Activated CD4-positive, alpha-beta memory T cell treated with anti-CD3 and anti-CD28 coated beads, Interleukin-2, amount 10 ng/mL, durations not matched to agents 7 days and 5 days (primary cell): ENCODE measurements at places on chromosomes 1 and 21. TPM values are rescaled to one million over a fixed set of nuclear protein-coding genes. Genes with fewer than 3 reads are reported as not detected.
A peak's percentile ranks its signal among the peaks of the same experiment; 100 is the strongest.

GRCh38 chr1:168621356-168621755 lies 45.0 kb downstream of the XCL1 start:
- DNase-seq = no peak

DNA sequence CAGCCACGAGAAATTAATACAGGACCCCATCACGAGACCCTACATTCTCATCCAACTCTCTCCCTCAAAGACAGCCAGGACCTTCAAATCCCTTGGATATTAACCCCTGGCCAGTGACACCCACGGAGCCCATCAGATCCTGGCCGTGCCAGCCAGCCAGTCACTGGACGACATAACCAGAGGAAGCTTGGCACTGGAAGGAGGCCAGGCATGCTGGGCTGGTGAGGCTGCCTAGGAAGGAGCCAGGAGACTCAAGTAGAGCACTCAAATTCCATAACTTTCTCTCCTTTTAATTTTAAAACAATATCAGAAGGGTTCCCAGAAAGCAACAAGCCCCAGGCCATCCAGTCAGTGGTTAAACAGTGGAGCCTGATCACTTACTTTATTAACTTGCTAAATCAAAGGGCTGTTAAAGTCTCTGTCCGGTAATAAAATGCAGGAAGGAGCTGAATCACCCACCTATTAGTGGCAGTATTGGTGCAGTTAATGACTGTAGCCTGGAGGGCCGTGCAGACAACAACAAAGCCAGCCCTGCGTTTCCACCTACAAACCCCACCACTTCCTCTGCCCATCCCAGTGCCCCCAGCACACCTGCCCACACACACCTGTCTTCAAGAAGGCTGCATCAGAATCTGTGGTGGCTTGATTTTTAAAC lies 78.0 kb downstream of the HIVEP3 start:
- DNase-seq = no peak

DNA sequence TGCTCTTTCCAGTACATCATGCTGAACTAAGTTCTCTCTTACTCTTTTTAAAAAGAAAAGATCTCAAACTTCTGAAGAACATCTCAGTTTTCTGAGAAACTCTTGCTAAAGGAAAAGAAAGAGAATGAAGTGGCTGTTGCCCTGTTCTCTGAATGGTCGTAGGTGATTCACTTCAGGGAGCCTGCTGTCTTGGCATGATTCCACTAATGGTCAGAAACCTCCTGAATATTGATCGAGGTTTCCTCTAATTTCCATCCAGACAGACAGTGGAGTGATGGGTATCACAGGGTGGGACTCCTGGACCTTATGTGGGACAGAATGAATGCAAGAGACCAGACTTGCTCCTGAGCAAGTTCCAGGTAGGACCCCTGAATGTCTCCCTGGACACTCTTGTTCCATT lies 2.5 kb downstream of the FCRL2 start:
- DNase-seq = no peak

GRCh38 chr1:214248311-214249085 lies 32.5 kb upstream of the SMYD2 start:
- no peak for DNase-seq

DNA sequence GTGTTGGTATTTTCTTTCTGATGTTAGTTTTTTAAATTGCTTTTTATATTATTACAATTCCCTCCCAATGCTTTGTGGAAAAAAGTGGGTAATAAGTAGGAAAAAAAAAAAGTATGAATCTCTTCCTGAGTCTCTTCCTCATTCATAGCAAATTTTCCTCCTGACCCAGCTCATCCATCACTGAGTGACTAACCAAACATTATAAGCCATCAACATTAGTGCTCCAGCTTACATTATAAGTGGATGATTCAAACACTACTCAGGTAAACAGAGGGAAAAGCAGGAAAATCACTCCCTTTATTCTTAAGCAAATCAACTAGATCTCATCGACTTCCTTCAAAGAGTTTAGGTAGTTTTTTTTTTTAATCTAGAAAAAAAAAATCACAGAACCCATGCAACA lies 15.4 kb upstream of the SAMD13 start:
- no peak for DNase-seq

DNA sequence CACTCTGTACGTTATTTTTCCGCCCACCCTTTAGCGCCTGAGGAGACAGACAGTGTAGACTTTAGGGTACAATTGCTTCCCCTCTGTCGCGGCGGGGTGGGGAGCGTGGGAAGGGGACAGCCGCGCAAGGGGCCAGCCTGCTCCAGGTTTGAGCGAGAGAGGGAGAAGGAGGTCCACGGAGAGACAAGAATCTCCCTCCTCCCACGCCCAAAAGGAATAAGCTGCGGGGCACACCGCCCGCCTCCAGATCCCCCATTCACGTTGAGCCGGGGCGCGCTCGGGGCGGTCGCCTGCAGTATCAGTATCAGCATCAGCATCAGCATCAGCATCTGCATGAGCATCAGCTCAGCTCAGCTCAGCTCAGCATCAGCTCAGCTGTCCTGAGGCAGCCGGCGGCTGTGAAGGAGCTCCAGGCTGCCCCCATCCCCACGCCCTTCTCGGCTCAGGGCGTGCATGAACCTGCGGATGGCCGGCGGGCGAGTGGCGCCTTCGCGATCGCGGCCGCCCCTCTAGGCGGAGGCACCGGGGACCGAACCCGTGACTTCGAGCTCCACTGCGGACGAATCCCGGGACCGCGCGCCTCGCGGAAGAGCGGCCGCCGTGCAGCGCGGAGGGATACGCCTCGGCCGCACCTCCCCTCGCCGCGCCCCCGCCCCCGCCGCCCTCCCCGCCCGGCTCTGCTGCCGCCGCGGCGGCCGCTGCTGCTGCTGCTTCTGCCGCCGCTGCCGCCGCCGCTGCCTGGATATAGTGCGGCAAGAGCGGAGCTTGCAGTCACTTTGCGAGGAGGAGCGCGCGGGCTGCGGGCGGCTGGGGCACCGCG lies at the start of gene NCAM2:
TSS of gene NCAM2 (plus strand) at position 774 of the 820 bp plus-strand sequence.
- peak; percentile 57 for DNase-seq

GRCh38 chr1:46689356-46689755 lies 17.7 kb downstream of the TEX38 start:
- DNase-seq = no peak

DNA sequence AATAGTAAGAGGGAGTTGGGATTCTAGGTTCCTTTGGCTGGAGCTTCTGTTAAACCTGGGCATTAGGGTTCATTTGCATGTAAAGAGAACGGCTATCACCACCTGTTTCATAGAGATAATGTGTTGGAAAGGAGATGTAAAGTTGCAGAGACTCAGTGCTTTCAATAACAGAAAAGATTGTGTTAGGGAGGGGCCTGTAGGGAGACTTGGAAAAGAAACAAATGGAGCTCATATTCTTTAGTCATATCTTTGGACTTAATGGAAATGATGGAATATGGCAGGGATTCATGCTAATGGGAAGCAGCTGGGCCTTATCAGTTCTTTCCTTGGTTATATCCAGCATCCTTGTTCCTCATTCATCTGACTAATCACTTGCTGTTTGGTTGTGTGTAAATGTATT lies 144.9 kb downstream of the CD247 start:
- DNase-seq = no peak

DNA sequence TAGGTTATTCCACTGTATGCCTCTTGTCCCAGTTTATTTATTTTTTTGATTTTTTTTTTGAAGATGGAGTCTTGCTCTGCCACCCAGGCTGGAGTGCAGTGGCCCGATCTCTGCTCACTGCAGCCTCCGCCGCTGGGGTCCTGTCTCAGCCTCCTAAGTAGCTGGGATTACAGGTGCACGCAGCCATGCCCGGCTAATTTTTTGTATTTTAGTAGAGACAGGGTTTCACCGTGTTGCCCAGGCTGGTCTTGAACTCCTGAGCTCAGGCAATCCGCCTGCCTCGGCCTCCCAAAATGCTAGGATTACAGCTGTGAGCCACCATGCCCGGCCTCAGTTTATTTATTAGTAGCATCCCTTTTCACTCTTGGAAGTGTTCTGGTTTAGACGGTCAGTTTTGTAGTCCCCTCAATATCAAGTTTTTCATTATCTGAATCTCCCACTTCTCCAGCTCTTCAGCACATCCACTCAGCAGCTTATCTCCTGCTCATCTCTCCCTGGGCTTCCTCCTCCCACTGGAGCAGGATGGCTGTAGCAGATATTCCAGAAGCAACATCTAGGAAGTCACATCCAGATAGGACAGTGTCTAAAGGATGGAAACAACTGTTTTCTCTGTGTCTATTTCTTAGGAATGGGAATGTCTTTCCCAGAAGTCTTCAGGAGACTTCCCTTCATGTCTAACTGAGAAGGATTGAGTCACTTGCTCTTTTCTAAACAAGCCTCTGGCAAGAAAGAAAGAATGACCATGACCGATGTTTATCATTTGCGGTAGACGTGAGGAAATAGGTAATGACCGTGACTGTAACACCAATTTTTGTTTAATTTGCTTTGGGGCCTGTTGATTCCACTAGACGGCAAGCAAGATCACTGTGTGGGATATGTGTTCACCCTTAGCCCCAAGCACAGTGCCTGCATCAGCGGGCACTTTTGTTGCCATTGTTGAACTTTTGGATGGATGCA lies 14.4 kb downstream of the CCDC190 start:
- no peak for DNase-seq

- no peak for DNase-seq
These were observed 25.3 kb downstream of the ZFYVE9 start for GRCh38 chr1:52166996-52167753.

GRCh38 chr1:208117409-208117808 lies 126.8 kb downstream of the PLXNA2 start:
- DNase-seq = no peak

DNA sequence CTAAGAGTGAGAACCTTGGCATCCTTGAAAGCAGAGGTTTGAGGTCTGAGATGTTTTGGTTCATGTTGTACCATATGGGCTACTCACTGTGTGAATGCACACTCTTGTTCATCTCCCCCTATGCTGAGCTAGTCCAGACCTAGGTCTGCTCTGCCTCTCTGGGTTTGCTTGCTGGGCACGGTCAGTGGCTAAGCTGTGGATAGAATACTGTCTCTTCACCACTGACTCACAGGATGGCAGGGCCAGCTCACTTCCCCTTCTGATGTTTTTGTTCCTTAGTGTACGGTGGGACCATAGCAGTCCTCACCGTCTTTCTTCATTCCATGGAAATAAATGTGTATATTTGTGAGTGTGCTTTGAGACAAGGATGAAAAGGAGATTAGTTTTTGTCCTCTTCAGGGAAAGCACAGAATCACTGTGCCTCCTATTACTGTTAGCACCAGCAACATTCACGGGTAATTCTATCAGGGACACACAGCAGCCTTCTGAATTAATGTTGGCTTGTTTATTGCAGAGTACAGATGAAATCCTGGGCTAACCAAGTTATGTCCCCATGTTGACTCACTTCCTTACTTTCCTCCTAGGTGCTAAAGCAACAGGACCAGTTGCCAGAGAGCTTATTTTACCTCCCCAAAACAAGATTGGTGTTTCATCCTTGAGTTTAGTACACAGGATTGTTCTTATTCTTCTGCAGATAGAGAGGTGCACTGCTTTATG lies 56.9 kb upstream of the IVNS1ABP start:
- DNase-seq = no peak

- DNase-seq = no peak
These were observed 252.2 kb downstream of the ZP4 start for GRCh38 chr1:237638555-237638954.

- DNase-seq = no peak
These were observed 14.3 kb upstream of the GPR157 start for GRCh38 chr1:9143250-9143649.

GRCh38 chr1:53137729-53138128 lies 4.7 kb downstream of the SLC1A7 start:
- no peak for DNase-seq

DNA sequence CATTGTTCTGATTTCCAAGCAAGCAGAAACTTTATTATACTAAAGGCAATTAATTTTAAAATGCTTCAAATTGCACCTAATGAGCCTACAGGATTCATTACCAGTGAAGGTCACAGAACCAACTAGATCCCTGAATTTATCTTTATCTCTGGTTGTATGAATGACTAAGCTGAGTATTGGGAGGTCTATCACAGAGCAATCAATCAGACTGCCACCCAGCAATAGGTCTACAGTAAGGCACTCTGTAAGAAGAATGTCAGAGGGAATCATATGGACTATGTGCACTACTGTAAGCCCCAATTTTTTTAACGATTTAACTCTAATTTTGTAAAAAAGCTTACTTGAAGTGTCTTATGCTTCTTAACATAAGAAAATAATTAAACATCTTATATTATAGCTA lies 707.0 kb downstream of the AMY1C start:
- no peak for DNase-seq

DNA sequence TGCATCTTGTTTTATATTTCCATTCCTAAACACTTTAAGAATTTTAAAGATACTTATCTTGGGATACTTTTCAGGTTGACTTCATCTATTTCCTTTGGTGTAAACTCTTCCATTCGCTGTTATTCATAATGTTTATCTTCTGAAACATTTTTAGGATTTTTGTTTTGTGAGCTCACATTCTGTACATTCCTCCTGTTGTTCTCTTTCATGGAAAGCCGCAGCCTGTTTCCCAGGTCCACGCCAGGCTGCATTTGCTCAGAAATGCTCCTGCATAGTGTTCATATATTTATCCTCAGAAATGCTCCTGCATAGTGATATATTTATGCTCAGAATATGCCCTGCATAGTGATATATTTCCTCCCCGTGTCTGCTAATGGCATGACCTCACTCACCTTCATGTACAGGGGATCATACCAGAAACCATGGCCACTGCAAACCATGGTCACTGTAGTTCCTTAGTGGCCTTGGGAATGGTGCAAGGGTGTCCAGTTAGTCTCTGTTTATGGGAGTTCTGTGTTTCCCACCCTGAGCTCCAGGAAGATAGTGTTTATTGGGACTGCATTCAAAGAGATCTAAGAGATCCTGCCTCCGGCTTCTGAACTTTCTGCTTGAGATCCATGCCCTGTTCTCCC lies 153.9 kb upstream of the GREM2 start:
- DNase-seq = no peak

DNA sequence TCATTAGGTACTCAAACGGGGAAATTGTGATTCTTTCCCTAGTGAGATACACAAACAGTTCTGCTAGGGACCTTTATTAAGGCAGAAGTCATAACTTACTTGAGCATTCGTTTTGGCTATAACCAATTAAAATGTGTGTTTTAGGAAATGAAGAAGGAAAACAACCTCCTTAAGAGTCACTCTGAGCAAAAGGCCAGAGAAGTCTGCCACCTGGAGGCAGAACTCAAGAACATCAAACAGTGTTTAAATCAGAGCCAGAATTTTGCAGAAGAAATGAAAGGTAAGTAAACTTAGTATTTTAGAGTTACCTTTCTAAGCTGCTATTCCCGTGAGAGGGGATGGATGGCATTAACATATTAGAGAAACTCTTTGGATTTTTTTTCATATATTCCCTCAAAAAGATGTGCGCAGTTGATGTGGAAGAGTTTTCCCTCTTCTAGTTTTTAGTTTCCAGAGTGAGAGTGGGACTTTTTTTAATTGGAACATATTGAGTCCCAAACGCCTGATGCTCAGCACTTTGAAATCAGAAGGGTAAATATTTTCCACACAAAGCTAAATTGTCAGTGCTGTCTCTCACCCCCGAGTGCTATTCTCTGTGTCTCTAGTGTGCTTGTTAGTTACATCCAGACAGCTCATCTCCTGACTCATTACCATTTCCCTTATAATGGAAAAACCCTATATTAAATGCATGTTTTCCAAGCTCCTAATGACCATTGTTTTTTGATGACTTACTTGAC lies 34.9 kb downstream of the CENPF start:
- peak; percentile 33 for DNase-seq

RHBDL2 gene
- total RNA-seq = not detected

LRRC71 gene
- total RNA-seq = not detected

S100A4 gene
- 1,322 TPM for total RNA-seq

VHLL gene
- total RNA-seq = not detected

ADARB1 gene
- 59.6 TPM for total RNA-seq

PGLYRP4 gene
- total RNA-seq = not detected

MACO1 gene
- total RNA-seq = 16.3 TPM

WNT3A gene
- not detected for total RNA-seq

LRRIQ3 gene
- 0.90 TPM for total RNA-seq

PGLYRP3 gene
- total RNA-seq = not detected

MNDA gene
- total RNA-seq = not detected

TRNP1 gene
- total RNA-seq = not detected

LCE1F gene
- not detected for total RNA-seq
